K562 (cell line): ENCODE measurements at places on chromosomes 2 and 18. TPM values are rescaled to one million over a fixed set of nuclear protein-coding genes. Genes with fewer than 3 reads are reported as not detected.

Gene KRTCAP3
- total RNA-seq: 1.0 and 1.4 TPM in 2 replicates

DNA sequence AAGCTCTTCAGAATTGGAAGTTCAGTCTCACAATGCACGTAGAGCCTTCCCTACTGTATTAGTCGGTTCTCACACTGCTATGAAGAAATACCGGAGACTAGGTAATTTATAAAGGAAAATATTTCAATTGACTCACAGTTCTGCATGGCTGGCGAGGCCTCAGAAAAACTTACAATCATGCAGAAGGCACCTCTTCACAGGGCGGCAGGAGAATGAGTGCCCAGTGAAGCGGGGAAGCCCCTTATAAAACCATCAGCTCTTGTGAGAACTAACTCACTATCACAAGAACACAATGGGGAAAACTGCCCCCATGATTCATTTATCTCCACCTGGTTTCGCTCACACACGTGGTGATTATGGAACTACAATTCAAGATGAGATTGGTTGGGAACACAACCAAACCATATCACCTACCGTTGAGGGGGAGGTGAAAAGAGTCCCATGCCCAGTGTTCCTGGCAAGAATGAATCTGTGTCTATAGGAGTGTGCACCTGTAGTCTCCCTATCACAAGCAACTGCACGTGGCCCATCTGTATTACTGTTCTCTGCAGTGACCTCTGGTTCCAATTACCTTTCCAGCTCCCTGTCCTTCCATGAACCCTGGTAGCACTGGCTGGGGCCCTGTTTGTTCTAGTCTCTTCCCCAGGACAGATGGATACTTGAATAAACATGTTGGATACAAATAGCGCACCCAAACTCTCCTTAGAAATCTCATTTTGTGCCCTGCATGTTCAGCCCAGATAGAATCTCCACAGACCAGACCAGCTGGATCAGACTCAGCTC, 44.4 kb upstream of the ATL2 start:
- no peaks in the 10 kb centered on the region for H3K36me3 ChIP-seq
- H3K27me3 ChIP-seq: peaks cover 9% of the 10 kb centered on the region; the same call in 1 of the 2 replicates
- no peaks in the 10 kb centered on the region for H3K4me1 ChIP-seq
- DNase-seq: no peak

Gene GBX2
- 0.53 and 0.54 TPM in 2 replicates for total RNA-seq

Gene DNER
- total RNA-seq: not detected in 2 replicates

Gene SCTR
- not detected in 2 replicates for total RNA-seq

Gene TUBA4B
- not detected in 2 replicates for total RNA-seq

DNA sequence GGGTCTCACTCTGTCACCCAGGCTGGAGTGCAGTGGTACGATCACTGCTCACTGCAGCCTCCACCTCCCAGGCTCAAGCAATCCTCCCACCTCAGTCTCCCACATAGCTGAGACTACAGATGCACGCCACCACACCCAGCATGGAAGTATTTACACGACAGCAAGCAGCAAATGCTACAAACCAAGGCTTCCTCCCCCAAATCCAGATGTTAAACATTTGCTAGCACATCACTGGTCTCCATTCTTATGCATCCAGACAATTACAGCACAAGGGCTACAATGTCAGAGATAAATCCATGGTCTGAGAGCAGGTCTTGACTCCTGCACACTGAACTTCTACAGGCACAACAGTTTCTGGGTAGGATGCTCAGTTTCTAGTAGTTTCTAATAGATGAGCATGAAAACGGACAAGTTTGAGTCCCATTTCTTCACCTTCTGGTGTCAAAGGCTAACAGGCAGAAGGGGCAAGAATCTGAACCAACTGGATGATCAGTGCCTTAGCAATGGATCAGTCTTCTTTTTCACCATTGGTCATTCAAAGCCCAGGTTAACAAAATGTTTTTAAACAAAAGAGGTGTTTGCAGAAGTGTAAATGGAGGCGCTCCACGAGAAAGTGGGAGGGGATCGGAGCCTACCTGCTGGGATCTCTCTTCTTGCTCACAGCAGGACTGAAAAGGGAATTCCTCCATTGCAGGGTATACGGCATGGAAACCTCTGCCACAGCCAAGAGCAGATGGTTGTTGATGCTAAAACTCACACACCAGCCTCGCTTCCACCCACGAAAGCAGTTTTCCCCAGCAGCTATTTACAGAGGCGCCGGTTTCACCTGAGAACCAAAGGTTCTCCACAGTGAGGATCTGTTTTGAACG, 135.0 kb upstream of the ARL4C start:
- H3K27ac ChIP-seq: no peak overlapping the region
- H3K4me3 ChIP-seq: no peak overlapping the region
- H3K4me1 ChIP-seq: no peaks in the 10 kb centered on the region
- H3K36me3 ChIP-seq: no peaks in the 10 kb centered on the region
- no peak for DNase-seq

Gene SP100
- 22.5 and 30.9 TPM in 2 replicates for total RNA-seq

DNA sequence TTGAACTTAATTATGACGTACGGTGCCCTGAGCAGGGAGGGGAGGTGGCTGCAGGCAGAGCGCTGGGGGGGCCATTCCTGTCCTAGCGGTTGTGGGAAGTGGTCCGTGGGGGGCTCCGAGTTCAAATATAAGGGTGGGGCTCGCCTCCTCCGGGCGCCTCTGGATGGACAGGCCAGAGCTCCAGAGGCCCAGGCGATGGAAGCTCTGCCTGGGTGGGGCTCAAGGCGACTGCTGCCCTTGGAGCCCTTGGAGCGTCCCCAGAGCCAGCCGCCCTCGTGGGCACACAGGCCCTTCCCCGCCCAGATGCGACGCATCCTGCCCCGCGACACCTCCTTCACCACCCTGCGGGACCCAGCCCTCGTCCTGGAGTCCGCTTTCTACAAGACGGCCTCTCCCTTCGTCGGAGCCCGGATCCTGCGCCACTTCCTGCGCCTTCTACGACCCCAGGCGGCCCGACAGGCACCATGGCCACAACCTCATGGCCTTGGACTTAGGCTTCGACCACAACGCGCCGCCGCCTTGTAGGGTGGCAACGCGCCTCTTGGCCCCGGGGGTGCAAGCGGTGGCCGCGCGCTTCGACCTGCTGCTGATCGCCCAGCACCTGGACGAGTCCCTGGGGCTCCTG, 10.5 kb downstream of the AQP12B start:
- no peaks in the 10 kb centered on the region; the same call in 1 of the 2 replicates for H3K4me1 ChIP-seq
- H3K27me3 ChIP-seq: no peaks in the 10 kb centered on the region; the same call in 1 of the 3 replicates
- H3K4me3 ChIP-seq: no peak overlapping the region
- DNase-seq: no peak
- no peak overlapping the region for H3K27ac ChIP-seq
- no peaks in the 10 kb centered on the region for H3K36me3 ChIP-seq

Gene STARD7
- 192 and 196 TPM in 2 replicates for total RNA-seq

Gene TNS1
- 1.9 and 2.0 TPM in 2 replicates for total RNA-seq

Gene RAPH1
- 0.71 and 0.74 TPM in 2 replicates for total RNA-seq

Gene C1QL2
- not detected in 2 replicates for total RNA-seq

Gene MOCOS
- total RNA-seq: 12.4 TPM in 2 replicates

Gene NEDD4L
- 32.7 and 33.4 TPM in 2 replicates for total RNA-seq

DNA sequence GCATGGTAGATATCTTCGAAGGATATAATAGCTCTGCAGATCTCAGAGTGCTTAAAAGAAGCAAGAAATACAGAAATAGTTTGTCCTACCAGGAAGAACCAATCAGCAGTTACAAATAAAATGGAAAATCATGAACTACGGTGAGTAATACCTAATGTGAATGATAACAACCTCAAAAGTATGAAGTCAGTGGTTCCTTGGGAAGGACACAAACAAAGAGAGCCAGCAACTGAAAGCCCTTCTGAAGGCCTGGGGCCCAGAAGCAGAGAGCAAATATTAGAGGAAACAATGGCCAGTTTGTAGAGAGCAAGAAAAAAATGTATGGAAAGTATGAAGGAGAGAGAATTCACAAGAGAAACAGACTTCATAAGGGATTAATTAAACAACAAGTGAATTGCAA, 226.8 kb upstream of the CHST9 start:
- no peak overlapping the region for H3K4me3 ChIP-seq
- no peak overlapping the region for H3K27ac ChIP-seq
- no peaks in the 10 kb centered on the region for H3K4me1 ChIP-seq
- no peak for DNase-seq
- H3K36me3 ChIP-seq: no peaks in the 10 kb centered on the region

Gene RUFY4
- not detected in 2 replicates for total RNA-seq

- H3K4me3 ChIP-seq: peak overlapping the region; percentile 78
- H3K36me3 ChIP-seq: no peaks in the 10 kb centered on the region; the same call in 2 of the 3 replicates
- peak; percentile 43 for DNase-seq
- no peak overlapping the region for H3K27ac ChIP-seq
- H3K27me3 ChIP-seq: no peaks in the 10 kb centered on the region
These were observed 1.6 kb downstream of the WDFY1 start for GRCh38 chr2:223943561-223944008.

Gene GPR155
- 0.11 TPM in 2 replicates for total RNA-seq

Gene MSGN1
- total RNA-seq: not detected in 2 replicates

DNA sequence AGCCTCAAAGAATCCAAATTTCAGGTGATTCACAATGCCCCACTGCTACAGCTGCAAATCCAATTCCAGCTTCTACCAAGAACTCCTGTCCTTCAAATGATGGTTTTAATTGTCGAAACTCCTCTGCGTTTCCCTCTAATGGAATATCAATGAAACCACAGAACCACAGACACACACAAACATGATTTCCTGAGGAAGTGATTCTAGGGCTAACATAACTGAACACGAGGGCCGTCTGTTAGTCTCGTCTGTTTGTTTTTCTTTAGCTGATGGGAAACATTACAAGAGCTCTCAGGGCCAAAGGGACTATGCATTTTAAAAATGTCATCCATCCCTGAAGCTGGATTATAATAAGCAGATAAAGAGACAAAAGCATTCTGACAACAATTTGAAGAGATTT, 59.4 kb downstream of the RNF152 start:
- no peaks in the 10 kb centered on the region for H3K27me3 ChIP-seq
- DNase-seq: no peak
- H3K27ac ChIP-seq: no peak overlapping the region

Gene RPE
- 47.7 and 49.5 TPM in 2 replicates for total RNA-seq

DNA sequence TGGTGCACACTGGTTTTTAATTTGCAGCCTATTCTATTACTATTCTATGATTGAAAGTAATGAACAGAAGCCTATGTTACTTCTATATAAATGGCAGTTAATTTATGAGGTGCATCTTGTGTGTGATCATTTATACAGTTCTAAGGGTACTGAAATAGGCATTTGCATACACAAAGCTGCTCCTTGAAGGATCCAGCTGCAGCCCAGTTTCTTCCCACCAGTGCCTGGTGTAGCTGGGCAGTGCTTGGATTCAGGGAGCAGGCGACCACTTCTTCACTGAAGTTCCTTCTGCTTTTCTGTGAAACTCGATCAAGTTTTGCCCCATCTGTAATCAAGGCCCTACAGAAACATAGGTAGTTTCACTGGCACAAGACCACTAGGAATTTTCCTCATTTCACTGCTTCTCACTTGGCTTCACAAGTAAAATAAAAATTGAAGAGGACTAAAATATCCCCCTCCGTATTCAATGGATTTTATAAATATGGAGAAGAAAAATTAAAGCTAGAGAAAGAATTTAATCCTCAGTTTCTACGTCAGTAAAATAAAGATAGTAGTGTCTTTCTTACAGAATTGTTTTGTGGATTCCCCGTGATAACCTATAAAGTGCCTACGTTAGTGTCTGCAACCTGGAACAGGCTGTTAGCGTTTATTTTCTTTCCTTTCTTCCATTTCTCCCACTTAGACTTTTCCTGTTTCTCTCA, 1.7 kb upstream of the LPIN2 start:
- H3K4me1 ChIP-seq: peaks cover 28% of the 10 kb centered on the region
- no peaks in the 10 kb centered on the region for H3K27me3 ChIP-seq
- no peak overlapping the region for H3K4me3 ChIP-seq
- peaks cover 23% of the 10 kb centered on the region for H3K36me3 ChIP-seq
- DNase-seq: no peak

GRCh38 chr2:150110548-150110947, 376.9 kb downstream of the RND3 start:
- no peaks in the 10 kb centered on the region for H3K27me3 ChIP-seq
- H3K27ac ChIP-seq: no peak overlapping the region
- H3K4me3 ChIP-seq: no peak overlapping the region

GRCh38 chr18:36325846-36326245, 28.3 kb downstream of the FHOD3 start:
- no peak for DNase-seq
- H3K4me3 ChIP-seq: no peak overlapping the region
- no peak overlapping the region for H3K27ac ChIP-seq
- no peaks in the 10 kb centered on the region for H3K4me1 ChIP-seq
- no peaks in the 10 kb centered on the region for H3K36me3 ChIP-seq

Gene REG1A
- 3.1 and 4.9 TPM in 2 replicates for total RNA-seq

Gene SIX3
- total RNA-seq: not detected in 2 replicates
